Astrocyte of the hippocampus (primary cell): ENCODE measurements at places on chromosomes 1 and 21.
A peak's percentile ranks its signal among the peaks of the same experiment; 100 is the strongest.

GRCh38 chr1:2412773-2413494 is 570 bp upstream of the PEX10 start:
- DNase-seq = no peak

GRCh38 chr1:217673387-217673786 is 42.2 kb downstream of the SPATA17 start:
- DNase-seq = no peak

GRCh38 chr1:172978595-172978994 is 72.1 kb downstream of the TNFSF18 start:
- DNase-seq = no peak

- peak; percentile 23 for DNase-seq
These were observed 48.2 kb upstream of the EPB41 start for GRCh38 chr1:28865997-28866650.

- DNase-seq = no peak
These were observed 97.8 kb downstream of the ZFYVE9 start for GRCh38 chr1:52239708-52240001.

- no peak for DNase-seq
These were observed 130.1 kb downstream of the DMRTB1 start for GRCh38 chr1:53589043-53589887.

- peak; percentile 46 for DNase-seq
These were observed 113.7 kb downstream of the ZSCAN20 start for GRCh38 chr1:33586106-33586505.

GRCh38 chr1:54326543-54327385 is 79.4 kb downstream of the SSBP3 start:
- DNase-seq = no peak

DNA sequence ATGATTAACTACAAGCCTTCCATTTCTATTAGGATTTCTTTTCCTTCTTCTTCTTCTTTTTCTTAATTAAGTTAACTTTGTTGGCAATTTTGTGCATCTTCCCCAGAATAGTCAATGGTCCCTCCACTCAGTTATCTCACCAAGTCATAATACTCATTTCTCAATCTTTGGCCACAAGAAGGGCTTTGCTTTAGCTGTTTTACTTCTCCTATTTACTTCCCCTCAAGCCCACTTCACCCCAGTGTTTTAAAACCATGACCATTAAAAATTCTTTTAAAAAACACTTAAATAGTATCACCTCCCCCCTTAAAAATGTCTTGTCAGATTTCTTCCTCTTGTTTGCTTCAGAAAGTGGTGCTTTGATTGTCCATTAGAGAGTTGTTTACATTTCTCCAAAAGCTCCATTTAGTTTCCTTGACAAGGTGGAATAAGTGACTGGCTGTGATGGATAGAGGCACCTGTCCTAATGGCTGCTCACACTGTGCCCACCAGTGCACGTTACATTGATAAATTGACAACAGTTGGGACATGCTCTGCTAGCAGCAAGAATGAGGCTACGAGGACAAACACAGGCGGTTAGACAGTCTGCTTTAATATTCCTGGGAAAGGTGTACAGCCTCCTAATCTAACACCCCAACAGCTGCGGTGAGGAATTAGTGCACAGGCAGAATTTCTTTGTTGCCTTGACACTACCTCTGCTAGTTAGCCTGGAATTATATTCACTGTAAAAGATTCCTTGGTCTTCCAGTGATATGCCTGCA is 354.7 kb downstream of the LMO4 start:
- DNase-seq = peak; percentile 9

GRCh38 chr1:47870946-47871676 is 126.1 kb downstream of the TRABD2B start:
- no peak for DNase-seq

DNA sequence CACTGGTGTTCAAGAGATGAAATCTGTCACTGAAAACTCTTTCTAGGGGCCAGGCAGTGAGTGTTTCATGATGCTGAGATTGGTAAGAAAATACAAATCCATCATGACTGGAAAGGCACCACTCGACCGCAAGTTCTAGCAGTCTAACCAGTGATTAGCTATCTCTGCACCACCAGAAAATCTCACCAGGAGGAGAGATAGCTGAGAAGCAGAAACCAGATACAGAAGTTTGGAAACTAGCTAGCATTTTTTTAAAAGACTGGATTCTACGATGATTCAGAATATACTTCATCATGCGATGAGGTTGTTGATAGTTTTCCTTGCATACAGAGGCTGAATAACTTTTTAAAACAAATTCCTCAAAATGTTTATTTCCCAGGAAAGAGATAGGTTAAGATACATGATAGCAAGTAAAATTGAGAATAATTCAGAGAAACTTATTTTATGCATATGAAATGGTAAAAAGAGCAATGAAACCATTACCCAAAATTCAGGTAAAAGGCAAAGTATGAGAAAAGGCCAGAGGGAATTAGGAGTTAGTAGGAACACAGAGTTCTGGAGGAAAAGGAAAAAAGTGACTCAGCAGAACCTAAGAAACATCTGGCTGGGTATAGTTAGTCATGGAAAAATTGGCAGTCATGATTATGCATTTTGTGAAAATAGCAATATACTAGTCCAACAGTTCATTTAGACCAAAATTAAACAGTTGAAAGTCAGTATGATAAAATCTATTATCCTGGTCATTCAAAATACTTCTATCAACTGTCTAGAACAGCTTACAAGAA is 3.3 kb upstream of the F3 start:
- peak; percentile 29 for DNase-seq

DNA sequence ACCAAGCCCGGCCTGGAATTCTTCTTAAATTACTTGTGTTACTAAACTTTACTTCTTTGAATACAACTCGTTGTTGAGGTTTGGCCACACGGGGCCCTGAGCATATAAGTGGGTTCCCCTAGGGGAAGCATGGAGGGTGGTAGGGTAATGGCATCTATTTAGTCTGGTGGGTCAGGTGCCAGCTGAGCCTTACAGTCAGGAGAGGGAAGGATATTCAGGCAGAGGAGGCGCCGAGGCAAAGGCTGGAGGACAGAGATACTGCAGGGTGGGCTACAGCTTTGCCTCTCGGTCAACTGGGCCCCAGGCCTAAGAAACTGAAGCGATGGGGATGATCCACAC is 424 bp upstream of the NECAP2 start:
- DNase-seq = no peak

DNA sequence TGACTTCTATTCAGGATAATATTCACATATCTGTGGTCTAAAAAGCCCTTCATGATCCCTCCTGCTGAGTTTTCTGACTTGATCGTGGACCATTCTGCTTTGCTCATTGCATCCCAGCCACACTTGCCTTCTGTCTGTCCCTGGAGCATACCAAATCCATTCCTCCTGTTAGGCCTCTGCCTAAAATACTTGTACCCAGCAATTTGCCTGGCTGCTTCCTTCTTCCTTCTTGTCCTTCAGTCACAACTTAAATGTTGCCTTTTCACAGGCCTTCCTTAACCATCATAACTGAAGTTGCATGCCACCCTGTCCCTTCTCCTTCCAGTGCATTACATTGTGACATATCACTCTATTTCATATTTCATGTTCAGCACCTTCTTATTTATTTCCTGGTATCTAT is 4.3 kb downstream of the CR2 start:
- DNase-seq = no peak

- no peak for DNase-seq
These were observed 39.3 kb upstream of the NTPCR start for GRCh38 chr1:232911027-232911599.

- DNase-seq = no peak
These were observed 105.9 kb upstream of the KCNK2 start for GRCh38 chr1:214976665-214977064.

DNA sequence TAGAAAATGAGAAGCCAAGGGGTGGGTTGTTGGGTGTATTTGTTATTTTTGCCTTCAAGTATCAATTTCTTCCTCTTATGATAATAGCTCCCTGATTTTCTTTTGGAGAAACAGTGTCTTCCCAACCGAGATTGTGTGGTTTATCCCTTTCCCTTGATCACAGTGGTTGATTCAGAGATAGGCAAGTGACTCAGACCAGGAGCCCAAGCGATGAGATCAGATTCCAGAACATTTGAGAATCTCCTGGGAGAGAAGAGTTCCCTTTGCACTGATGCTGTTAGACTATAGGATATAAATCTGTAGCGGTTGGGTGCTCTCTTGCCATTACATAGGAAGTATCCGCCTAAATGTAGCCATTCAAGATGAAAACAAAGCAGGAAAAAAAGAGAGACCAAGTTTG is 90.1 kb upstream of the WDR26 start:
- DNase-seq = peak; percentile 48

DNA sequence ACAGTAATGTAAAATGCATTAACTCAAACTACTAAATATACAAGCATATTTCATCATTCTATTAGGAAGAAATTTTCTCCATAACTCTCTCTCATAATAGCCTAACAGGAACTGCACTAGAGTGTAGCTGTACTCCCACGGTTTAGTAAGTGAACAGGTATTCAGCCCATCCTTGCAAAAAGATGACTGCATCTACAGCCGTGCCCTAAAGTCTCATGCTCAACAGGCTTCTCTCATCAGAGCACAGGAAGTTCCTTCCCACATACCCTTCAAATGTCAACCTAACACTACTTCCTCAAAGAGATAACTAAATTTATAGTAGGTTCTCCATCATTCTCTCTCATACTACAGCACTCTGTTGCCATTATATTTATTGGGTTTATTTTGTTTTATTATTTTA is 251.6 kb downstream of the AKT3 start:
- DNase-seq = peak; percentile 35

DNA sequence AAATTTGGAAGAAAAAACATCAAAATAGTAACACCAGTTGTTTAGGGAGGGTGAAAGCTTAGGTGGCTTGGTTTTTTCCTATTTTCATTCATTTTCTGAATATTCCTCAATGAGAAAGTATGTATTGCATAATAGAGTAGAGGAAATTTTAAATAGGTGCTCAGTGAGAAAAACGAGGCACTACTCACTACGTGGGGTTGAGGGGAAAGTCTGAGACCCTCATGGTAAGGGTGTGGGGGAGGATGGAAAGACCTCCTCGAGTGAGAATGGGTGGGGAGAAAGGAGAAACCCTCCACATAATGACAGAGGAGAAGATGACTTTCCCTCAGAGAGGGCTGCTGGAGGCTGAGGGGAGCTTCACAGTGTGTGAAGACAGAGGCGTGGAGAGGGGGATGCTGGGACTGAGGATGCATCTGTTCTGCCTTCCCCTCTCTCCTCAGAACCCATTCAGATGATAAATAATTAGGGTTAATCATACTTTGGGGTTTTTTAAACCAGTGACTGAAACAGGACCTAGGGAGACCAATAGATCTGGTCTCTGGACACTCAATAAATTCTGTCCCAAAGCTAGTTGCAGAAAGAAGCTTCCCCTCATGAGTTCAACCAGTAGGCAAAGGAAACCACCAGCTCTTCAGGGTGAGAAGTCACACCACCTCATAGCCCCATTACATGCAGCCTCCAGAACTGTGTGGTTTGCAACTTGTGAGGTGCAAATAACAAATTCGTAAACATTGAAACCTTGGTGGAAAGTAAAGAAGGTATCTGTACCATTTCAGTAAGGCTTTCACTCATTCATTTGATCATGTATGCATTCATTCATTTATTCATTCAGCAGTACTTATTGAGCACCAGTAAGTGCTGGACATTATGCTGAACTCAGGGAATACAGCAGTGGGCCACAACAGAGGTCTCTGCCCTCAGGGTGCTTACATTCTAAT is 17.1 kb downstream of the SLAMF7 start:
- DNase-seq = no peak

- DNase-seq = no peak
These were observed 401.8 kb downstream of the SRGAP2C start for GRCh38 chr1:121586369-121587229.

DNA sequence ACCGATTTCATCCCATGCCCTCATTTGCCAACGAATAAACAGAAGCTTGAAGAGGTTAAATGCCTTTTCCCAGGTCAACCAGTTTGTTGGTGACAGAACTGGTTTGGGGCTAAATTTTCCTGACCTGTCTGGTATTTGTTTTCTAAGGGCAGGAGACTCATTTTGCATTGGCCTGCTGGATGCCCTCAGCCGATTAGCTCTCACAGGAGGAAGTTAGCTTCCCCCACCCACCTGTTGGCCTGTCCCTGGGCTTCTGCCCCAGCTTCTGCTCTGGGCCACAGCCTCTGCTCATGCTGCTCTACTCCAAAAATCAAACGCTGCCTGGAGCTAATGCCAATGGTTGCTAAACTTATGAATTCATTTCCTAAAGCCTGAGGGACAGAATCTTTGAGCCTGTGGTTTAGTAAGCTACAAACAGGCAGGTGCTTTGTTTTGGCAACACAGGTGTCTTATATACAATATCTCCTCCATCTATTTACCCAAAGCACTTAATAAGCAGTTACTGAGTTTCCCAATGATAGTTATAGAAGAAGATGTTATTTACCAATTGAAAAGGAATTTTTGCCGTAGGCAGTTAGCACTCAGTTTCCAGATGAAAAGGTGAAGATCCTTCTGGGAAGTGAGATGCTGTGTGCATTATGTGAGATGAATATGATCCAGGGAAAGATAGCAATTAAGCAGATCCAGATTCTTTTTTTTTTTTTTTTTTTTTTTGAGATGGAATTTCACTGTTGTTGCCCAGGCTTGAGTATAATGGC is 82.3 kb downstream of the TM2D1 start:
- no peak for DNase-seq

DNA sequence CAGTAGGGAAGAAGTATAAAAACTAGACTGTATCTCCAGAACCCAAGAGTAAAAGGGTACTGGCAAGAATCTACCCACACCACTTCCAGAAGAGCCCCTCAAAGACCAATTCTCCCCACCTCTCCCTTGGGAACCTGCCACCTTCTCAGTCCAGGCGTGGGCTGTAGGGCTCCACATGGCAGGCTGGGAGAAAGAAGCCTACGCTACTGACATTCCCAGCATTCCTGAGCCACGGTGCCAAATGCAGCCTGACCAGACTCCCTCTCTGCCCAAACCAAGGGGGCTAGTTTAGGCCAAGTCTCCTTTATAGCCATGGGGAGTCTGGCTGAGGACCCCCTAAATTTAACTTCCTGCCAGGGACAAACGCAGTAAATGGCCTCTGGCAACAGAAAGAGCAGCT is 2.0 kb downstream of the UBE2Q1 start:
- peak; percentile 78 for DNase-seq

GRCh38 chr21:36499578-36500471 is 19.9 kb upstream of the CLDN14 start:
- DNase-seq = peak; percentile 54

DNA sequence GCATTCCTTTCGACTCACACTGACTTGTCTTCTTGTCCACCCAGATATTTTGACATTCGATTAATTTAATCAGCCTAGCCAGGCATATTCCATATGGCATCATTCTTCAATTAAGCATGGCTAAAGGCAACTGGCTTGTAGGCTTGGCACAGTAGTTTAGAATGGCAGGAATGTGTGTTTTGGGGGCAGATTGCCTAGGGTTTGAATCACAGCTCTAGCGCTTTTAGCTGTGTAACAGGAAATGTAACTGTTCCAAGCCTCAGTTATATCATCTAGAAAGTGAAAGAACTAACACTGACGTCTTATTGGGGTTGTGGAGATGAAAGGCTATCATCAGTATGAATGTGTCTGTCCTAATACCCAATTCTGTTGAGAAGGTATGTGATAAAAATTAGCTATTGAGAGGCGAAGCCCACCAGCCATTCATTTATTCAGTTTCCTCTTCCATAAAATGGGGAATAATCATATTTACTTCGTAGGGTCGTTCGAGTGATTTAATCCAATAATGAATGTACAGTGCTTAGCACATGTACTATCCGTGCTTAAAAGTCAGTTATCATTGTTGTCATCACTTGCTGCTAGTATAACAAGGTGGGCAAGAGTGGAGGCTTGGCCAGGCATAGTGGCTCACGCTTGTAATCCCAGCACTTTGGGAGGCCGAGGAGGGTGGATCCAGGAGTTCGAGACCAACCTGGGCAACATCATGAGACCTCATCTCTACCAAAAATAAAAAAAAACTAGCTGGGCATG is 41.6 kb upstream of the GRHL3 start:
- peak; percentile 87 for DNase-seq

- peak; percentile 76 for DNase-seq
These were observed 44.6 kb upstream of the DNASE2B start for GRCh38 chr1:84353695-84354094.
